ENCODE measurements at places on chromosomes 11 and 22.

- no peak for ATAC-seq
These were observed 1.8 kb upstream of the SNX19 start for GRCh38 chr11:130918081-130918480.

GRCh38 chr11:77003963-77004362, 30.2 kb upstream of the B3GNT6 start:
- peak; percentile 34 for ATAC-seq

- ATAC-seq, result no peak
These were observed 16.5 kb upstream of the CDC42EP2 start for GRCh38 chr11:65298131-65298535.

DNA sequence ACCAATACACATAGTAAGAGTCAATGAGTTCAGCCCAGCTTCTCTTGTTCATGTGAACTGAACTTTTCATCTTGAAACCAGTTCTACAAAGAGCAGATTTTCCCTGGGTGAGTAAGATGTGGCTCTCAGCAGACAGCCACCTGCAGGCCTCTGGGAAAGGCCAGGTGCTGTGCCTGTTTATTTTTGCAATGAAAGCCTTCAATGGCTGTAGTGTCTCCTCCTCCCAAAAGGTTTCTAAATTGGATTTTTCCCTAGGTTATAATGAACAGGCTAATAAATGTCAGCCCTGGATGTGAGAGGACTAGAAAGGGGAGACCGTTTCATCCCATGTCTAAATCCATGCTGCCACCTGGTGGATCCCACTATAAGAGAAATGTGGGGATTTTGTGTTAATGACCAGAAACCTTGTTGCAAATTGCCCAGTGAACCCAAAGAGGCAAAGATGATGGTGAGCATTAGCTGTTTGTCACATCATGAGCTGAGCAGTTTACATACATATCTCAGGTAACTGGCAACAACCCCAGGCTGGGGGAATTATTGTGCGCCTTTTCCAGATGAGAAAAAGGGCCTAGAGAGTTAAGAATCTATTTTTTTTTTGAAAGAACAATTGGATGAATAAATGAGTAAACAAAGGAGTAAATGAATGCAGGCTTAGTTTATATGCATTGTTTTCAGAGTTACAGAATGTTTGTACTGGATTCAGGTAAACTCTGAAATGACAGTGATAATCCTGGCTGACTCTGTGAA, 12.7 kb downstream of the C11orf91 start:
- ATAC-seq, result peak; percentile 47

DNA sequence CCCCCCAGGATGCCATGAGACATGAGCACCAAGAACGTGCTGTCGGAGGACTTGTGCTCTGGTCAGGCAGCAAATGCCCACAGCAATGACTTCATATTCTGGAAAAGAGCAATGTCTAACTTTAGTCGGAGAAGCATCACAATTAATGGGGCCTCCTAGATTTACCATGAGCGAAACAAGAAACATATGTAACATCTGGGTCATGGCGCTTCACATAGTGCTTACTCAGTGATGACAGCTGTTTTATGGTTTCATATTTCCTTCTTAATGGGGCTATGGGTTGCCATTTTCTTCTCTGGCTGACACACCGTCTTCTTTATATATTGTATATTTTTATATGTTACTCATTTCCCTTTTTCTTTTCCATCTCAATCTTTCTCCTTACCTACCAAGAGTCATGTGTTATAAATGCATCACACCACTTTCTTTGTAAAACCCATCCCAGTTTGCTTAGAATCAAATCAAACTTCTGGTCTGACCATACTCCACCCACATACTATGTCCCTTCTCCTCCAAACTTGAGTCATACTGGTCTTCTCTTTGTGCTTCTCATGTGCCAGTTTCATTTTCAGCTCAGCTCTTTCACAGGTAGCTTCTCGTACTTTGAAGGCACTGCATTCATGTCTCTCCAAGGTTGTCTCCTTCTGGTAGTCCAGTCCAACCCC, 9.4 kb upstream of the CASP12 start:
- ATAC-seq, result peak; percentile 92

DNA sequence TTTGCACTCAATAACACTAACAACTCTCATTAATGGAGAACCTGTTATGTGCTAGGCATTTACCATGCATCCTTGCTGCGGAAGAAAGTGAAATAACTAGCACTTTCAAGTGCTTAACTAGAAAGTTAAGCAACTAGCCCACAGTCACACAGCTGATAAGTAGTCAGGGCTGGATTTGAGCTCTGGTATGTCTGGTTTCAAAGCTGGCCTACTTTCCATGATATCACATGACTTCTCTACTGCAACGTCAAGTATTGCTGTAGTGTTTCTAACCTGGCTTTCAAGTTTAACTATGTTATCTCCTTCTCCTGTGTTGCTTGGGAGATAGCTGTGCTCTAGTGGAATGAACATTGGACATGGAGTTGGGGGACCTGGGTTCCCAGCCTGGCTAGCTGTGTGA, 12.1 kb downstream of the SLC15A3 start:
- peak; percentile 47 for ATAC-seq

GRCh38 chr22:47406180-47406834, 643.9 kb downstream of the TBC1D22A start:
- ATAC-seq, result no peak

GRCh38 chr22:36221799-36222751, 17.3 kb downstream of the APOL2 start:
- peak; percentile 78 for ATAC-seq

DNA sequence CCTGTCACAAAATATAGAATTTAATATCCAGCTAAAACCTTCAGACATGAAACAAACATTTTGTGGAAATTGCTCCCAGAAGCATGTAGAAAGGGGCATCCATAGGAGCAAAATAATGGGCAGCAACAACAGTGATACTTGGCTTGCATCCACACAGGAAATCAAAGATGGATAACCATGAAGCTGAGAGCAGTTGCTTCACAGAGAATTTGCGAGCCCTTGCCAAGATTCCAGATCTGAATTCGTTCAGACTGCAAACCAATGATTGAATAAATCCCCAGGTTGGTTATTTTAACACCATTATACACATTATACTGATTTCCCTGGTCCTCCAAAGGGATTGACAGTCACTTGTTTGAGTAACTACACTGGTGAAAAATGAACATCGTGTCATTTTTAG, 15.6 kb upstream of the OR51L1 start:
- ATAC-seq, result no peak

DNA sequence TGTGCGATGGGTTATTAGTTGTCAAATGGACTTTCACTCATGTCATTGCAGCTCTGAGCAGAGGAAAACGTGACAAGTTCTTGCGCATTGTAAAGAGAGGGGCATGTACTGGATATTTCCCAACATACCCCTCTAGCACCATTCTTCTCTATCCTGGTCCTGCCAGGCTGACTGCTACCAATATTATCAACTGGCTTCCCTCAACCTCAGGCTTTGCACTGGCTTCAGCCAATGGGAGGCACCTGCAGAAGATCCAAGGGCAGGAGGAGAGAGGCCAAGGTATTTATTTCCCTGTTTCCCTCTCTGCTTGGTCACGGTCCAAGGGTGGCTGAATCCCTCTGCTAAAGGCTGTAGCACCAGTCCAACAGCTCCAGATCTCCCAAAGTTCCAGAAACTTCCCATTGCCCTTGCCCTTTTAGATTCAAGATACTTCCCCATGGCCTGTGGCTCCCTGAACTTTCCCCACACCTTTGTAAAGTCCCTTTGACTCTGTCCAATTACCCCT, 175.6 kb upstream of the NECTIN1 start:
- no peak for ATAC-seq
